Renal cortex interstitium (tissue), 15 donors: ENCODE measurements at places on chromosomes 7 and 10.

- DNase-seq: no peak
Measured at GRCh38 chr7:123230603-123231002, 30.8 kb upstream of the SLC13A1 start.

GRCh38 chr10:13847201-13847631, 260.5 kb downstream of the PRPF18 start:
- DNase-seq: no peak

- no peak for DNase-seq
Measured at GRCh38 chr10:101121654-101122031, 9.5 kb upstream of the TLX1 start.

DNA sequence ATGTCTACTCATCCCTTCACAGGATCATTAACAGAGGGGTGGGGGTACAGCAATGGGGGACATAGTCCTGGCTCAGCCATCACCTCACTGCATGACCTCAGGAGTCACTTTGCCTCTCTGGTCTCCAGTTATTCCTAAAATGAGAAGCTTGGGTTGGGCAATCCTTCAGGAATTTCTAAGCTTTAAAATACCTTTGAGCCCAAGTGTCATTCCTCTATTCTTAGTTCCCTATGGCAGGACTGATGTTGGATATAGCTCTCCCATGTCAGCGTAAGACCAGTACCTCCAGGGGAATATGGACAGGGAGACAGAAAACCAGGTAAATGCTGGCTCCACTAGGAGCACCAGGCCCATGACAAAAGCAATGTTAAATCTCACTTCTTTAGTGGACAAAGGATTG, 34.5 kb downstream of the BLNK start:
- no peak for DNase-seq

DNA sequence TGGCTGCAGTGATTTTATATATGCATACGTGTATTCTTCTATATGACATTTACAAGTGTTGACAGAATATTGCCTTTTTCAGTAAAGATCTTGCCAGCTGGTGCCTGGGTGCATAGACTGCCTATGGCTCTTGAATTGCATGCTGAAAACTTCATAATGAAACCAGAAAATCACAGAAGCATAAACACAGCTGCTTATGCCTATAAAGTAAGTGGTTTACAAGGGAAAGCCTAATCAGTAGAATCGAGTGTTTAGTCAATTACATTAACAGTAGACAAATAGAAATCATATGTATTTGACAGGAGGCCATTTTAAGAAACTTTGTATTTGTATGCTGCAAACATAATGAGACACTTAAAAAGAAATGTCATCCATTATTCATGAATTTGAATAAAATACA, 82.5 kb downstream of the TMEM168 start:
- no peak for DNase-seq

GRCh38 chr7:22487978-22488642, 11.9 kb downstream of the STEAP1B start:
- no peak for DNase-seq

DNA sequence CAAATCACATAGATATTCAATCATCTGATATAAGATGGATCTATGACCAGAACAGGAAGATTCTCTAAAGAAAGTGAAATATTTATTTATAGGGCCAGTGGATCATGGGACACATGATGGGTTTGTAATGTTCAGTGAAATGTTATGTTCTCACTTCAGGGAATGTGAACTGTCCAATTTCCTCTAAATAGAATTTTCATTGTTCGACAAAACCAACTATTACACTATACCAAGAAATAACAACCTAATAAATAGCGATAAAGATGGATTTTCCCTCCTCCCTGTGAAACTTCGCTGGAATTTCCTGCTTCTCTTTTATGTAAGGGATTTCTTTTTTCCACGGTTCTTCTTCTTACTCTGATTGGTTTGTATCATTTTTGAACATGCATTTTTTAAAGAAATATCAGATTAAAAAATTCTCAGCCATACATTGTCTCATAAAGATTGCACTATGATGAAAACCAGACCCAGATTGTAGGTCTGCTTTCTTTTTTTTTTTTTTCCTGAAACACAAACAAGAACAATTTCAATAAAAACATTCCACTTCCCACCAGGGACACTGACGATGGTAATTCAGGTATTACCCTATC, 139.8 kb upstream of the ZEB1 start:
- no peak for DNase-seq

DNA sequence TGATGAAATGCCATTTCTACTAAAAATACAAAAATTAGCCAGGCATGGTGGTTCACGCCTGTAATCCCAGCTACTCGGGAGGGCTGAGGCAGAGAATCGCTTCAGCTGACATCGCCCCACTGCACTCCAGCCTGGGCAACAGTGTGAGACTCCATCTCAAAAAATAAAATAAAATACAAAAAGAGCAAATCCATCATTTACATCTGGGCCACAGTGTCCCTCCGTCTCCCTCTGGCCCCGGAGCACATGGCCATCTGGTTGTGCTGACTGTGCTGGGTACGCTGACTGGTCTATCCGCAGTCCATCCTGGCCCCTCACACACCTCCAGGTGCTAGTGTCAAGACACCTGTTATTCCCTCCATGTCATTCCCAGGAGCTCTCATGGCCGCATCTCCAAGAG, 42.1 kb downstream of the KCNH2 start:
- DNase-seq: no peak

GRCh38 chr10:132674311-132674710, 111.6 kb downstream of the NKX6-2 start:
- no peak for DNase-seq

DNA sequence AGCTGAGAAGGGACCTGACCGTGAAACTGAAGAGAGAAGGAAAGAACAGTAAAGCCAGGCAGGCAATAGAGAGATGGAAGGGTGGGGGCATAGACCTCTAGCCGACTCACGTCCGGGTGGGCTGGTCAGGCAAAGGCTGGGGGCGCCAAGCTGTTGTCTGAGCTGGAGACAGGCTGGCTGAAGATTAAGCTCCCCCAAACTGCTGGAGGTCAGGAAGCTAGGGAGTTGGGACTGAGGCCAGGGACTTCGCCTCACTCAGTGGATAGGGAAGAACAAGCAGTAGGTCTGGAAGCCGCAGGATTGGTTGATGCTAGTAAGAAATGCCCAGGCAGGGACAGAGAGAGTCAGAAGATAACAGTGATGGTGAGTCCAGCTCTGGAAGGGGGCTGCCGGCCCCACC, 5.3 kb downstream of the PITX3 start:
- DNase-seq: no peak
